ENCODE measurements at places on chromosomes 13 and 19. TPM values are rescaled to one million over a fixed set of nuclear protein-coding genes. Genes with fewer than 3 reads are reported as not detected.

DNA sequence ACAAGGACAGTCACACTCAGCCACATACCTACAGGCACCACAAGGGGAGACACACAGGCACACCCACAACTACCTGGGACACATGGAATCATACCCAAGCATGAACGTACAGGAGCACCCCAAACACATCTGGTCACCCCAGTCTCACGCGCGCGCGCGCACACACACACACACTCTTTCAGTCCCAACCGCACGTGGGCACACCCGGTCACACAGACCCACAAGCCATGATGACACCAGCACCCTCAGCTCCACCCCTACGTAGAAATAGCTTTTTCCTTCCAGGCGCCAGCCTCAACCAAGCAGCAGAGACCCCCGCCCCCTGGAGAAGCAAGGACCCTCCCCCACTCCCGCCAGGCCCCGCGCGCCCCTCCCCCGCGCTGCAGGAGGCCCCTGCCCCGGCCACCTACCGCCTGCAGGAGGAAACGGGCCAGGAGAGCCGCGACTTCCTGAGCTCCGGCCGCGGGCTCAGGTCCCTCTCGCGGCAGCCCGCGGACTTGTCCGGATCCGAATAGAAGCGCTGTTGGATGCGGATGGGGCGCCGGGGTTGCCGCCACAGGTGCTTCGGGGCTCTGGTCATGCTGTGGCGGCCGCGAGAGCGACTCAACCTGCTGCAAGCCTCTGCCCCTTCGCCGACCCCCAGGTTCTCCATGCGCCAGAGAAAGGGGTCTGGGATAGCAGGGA, 6.4 kb upstream of the PDE4C start:
- H3K27ac ChIP-seq = no peak overlapping the region
- no peak for DNase-seq
- H3K4me3 ChIP-seq = no peak overlapping the region
- no peaks in the 10 kb centered on the region for H3K36me3 ChIP-seq
- peaks cover 10% of the 10 kb centered on the region for H3K4me1 ChIP-seq

DNA sequence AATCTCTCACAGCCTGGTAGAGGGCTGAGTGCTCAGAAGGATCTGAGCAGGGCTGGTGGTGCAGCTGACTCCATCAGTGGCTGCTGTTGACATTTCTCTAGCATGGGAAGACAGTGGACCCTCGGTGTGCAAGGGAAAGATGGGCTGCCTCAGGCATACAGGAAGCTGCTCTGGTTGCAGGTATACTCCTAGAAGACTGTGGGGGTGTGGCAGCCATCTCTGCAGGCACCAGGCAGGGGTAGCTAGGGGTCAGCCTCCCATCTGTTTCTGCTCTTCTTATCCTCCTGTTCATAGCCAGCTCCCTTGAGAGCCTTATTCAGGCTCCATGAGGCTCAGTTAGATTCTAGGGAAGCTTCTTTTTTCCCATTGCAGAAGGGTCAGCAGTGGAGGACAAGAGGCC, 475.5 kb downstream of the TSHZ3 start:
- no peaks in the 10 kb centered on the region for H3K27me3 ChIP-seq
- no peak for DNase-seq
- no peaks in the 10 kb centered on the region for H3K36me3 ChIP-seq

GRCh38 chr13:56530096-56530495, 610.6 kb upstream of the PRR20A start:
- no peak overlapping the region for H3K4me3 ChIP-seq
- H3K4me1 ChIP-seq = no peaks in the 10 kb centered on the region
- no peak for DNase-seq
- no peaks in the 10 kb centered on the region for H3K27me3 ChIP-seq
- no peaks in the 10 kb centered on the region for H3K36me3 ChIP-seq

- peak; percentile 29 for DNase-seq
- no peaks in the 10 kb centered on the region for H3K4me1 ChIP-seq
- H3K36me3 ChIP-seq = no peaks in the 10 kb centered on the region
- H3K27ac ChIP-seq = no peak overlapping the region
- no peak overlapping the region for H3K4me3 ChIP-seq
- H3K27me3 ChIP-seq = no peaks in the 10 kb centered on the region
These were observed 11.8 kb upstream of the CCNA1 start for GRCh38 chr13:36420437-36420891.

DNA sequence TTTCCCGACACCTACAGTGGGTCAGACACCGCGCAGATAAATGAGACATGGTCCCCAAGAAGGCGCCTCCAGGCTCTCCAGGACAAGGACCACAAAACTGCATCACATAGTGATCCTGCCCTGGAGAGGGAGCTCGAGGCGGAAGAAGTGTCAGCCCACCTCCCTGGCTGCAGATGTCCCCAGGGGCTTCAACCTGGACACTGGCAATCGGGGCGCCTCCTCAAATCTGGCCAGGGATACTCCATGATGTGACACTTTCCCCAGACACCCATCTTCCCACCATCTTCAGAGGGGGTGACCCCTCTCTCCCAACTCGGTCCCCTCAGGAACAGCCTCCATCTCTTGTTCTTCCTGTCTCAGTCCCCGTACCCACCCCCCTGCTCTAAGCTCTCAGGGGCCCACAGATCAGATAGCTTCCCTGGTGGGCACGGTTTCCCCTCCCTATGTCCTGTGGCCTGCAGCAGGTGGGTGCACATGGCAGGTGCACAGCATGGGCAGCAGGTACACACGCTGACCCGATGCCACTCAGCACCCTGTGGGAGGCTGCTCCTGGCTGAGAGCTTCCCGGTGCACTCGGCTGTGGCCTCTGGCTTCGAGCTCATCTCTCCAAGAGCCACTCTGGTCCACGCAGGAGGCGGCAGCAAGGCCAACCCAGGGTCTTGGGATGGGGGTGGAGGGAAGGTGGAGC, 61.2 kb downstream of the PEPD start:
- DNase-seq = no peak
- H3K36me3 ChIP-seq = peaks cover 7% of the 10 kb centered on the region
- no peak overlapping the region for H3K4me3 ChIP-seq
- H3K27me3 ChIP-seq = no peaks in the 10 kb centered on the region
- H3K27ac ChIP-seq = no peak overlapping the region
- no peaks in the 10 kb centered on the region for H3K4me1 ChIP-seq

GRCh38 chr13:111661052-111661451, 340.6 kb downstream of the TEX29 start:
- no peak overlapping the region for H3K27ac ChIP-seq
- no peaks in the 10 kb centered on the region for H3K36me3 ChIP-seq
- no peaks in the 10 kb centered on the region for H3K27me3 ChIP-seq

GRCh38 chr19:41214161-41214560, 4.9 kb upstream of the AXL start:
- H3K4me3 ChIP-seq = no peak overlapping the region
- H3K27me3 ChIP-seq = peaks cover 4% of the 10 kb centered on the region
- H3K36me3 ChIP-seq = no peaks in the 10 kb centered on the region
- DNase-seq = no peak
- peaks cover 3% of the 10 kb centered on the region for H3K4me1 ChIP-seq

Gene CBLC
- not detected for total RNA-seq

GRCh38 chr13:32582991-32583390, 3.3 kb upstream of the PDS5B start:
- peaks cover 7% of the 10 kb centered on the region for H3K4me1 ChIP-seq
- no peak overlapping the region for H3K27ac ChIP-seq
- no peak for DNase-seq
- no peaks in the 10 kb centered on the region for H3K36me3 ChIP-seq
- H3K4me3 ChIP-seq = no peak overlapping the region
- H3K27me3 ChIP-seq = no peaks in the 10 kb centered on the region

Gene NCCRP1
- not detected for total RNA-seq

DNA sequence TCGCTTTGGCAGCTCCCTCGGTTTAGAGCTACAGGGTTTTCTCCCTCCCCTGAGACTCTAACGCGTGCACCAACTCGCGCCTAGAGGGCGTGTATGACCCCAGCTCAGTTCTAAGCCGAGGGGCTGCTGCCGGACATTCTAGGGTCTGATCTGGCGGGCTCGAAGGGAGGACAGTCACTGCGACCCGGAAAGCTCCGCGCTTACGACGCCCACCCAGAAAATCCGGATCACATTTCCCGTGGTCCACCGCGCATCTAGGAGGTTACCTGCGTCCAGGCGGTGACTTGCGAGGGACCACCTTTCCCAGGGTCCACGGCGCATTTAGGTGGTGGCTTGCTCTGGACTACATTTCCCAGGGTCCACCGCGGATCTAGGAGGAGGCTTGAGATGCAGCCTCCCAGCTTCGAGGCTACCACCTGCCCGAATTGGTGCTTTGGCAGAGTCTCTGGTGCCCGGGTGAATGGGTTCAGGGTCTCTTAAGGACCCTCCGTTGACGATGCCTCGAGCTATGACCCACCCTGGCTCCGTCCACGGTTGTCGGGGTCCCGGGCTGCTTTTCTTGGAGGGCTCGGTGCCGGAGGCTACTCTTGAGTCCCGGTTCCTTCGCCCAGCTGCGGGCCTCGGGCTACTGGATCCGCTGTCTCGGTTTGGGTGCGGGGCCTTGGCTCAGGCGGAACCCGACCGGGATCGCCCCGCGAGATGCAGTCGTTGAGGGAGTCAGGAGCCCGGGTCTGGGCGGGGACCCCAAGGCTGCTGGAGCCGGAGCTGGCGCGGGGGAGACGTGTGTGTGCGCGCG, 30.5 kb downstream of the ZNF146 start:
- no peak overlapping the region for H3K27ac ChIP-seq
- H3K4me1 ChIP-seq = no peaks in the 10 kb centered on the region
- H3K4me3 ChIP-seq = no peak overlapping the region
- DNase-seq = no peak
- H3K36me3 ChIP-seq = no peaks in the 10 kb centered on the region

GRCh38 chr13:112783135-112783977, 93.5 kb downstream of the ATP11A start:
- H3K4me1 ChIP-seq = no peaks in the 10 kb centered on the region
- H3K36me3 ChIP-seq = peaks cover 12% of the 10 kb centered on the region
- no peaks in the 10 kb centered on the region for H3K27me3 ChIP-seq
- no peak overlapping the region for H3K4me3 ChIP-seq
- no peak for DNase-seq

- no peaks in the 10 kb centered on the region for H3K36me3 ChIP-seq
- H3K27ac ChIP-seq = no peak overlapping the region
- DNase-seq = no peak
- H3K4me1 ChIP-seq = peaks cover 46% of the 10 kb centered on the region
- no peaks in the 10 kb centered on the region for H3K27me3 ChIP-seq
These were observed 473.6 kb downstream of the FOXO1 start for GRCh38 chr13:40192858-40193257.
